ENCODE measurements at places on chromosomes 2 and 18.

DNA sequence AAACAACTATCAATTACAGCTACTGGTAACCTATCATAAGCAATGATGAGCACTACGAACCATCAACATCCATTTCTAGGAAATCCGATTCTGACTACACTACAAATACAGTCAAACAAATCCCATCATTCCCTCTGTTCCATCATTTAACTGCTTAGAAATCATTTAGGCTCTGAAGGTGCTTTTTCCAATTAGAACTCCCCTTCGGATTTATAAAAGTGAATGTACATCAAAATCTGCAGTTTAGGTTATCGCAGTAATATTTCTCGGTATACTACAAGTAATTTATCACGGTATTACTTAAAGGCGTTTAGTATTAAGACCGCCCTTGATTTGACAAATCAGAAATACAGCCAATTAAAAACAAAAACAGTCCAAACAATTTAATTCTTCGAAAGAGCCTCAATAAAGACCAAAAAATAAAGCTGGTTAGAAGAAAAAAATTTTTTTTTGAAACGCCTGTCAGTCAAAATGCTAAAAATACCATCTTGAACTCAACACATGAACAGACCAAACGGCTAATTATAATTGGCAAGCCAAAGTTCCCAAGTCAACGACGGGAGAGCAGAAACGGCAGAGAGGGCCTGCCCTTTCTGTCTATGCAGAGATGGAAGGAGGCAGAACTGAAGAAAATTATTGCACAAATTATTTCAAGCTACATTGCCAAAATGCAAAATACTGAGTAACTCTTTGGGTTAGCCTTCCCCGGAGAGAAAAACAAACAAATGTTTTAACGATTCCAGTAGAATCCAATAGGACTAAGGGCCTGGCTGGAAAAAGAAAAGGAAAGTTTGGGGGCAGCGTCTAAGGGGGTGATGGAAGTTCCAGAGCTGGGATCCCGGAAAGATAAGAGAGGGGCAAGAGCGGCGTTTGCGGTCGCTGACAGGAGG is 1.2 kb downstream of the VPS54 start:
- DNase-seq, result no peak

- no peak for DNase-seq
Observed at GRCh38 chr2:110731064-110731463, 1.3 kb upstream of the ACOXL start.

GRCh38 chr18:45978084-45978483 is 11.0 kb upstream of the EPG5 start:
- DNase-seq, result no peak

GRCh38 chr2:67984600-67984999 is 78.2 kb downstream of the C1D start:
- no peak for DNase-seq

DNA sequence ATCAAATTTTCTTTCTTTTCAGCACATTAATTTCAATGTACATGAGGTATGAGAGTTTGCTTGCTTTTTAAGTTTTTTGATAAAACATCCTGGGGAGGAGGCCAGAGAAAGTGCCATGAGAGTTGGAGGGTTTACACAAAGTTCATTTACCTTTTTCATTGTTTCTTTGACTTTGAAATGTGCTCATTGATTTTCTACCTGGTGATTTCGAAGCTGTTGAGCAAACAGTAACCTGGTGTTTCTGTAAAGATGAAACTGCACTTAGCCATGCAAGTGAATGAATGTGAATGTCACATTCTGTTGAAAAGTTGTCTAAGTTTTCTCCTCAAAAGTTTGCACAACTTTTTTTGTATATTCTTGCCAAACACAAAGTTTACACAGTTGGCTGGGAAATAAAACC is 797.0 kb downstream of the METTL4 start:
- no peak for DNase-seq

- DNase-seq, result no peak
Observed at GRCh38 chr2:1594373-1595171, 149.7 kb downstream of the PXDN start.

- DNase-seq, result no peak
Observed at GRCh38 chr2:128772671-128773070, 454.0 kb upstream of the HS6ST1 start.

DNA sequence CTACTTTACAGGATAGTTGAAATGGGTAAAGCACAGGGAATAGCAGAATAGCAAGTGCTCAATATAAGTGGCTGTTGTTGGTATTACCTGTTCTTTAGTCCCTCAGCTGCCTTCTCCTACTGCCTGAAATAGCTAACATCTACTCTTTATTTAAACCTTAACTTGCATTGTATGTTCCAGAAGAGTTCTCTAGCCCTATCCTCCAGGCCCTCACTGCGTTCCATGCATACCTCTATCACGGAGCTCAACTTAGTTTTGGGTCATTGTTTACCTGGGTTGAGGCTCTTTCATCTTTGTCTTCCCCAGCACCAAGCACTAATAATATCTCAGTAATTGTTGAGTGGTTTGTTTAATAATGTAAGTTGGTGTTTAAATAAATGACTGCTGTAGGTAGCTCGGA is 242.2 kb upstream of the FANCL start:
- no peak for DNase-seq

- no peak for DNase-seq
Observed at GRCh38 chr2:164388511-164388910, 232.8 kb downstream of the GRB14 start.

DNA sequence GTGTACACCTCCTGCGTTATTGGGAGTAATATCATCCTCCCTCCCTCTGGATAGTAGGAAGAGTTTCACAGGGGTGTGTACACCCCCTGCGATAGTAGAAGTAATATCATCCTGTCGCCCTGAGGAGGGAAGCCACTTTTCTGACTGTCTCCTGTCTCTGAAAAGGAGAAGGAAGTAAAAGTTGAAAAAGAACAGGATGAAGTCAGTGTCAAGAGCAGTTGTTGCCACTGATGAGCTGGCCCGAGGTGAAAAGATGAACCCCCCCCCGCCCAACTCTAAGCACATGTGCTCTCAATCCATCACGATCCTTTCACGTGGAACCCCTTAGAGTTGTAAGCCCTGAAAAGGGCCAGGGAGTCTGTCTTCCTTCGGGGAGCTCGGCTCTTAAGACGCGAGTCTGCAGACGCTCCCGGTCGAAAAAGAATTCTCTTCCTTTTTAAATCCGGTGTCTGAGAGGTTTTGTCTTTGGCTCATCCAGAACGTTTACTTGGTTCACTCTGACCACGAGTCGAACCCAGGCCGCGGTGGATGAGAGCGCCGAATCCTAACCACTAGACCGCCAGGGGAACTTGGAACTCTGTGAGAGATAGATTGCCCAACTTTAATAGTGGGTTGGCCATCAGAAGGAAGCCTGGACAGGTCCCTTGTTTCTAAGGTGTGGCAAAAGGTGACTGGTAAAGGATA is 22.4 kb upstream of the NAGK start:
- DNase-seq, result no peak

DNA sequence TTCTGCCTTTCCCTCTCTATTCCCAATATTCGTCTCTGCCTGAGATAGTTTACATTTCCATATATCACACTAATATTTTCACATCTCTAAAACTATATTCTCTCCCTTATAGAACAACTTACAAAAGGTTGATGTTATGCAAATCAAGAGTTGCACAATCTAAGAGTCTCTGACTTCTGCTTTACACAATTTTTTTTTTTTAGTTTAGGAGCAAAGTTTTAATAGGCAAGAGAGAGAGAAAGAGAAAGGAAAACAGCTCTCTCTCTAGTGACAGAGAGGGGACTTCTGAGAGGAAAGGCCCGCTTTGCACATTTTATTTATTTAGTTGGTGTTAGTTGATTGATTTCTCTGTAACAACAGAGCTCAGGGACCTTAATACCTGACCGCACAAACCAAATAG is 380.2 kb downstream of the TXNL1 start:
- DNase-seq, result no peak

DNA sequence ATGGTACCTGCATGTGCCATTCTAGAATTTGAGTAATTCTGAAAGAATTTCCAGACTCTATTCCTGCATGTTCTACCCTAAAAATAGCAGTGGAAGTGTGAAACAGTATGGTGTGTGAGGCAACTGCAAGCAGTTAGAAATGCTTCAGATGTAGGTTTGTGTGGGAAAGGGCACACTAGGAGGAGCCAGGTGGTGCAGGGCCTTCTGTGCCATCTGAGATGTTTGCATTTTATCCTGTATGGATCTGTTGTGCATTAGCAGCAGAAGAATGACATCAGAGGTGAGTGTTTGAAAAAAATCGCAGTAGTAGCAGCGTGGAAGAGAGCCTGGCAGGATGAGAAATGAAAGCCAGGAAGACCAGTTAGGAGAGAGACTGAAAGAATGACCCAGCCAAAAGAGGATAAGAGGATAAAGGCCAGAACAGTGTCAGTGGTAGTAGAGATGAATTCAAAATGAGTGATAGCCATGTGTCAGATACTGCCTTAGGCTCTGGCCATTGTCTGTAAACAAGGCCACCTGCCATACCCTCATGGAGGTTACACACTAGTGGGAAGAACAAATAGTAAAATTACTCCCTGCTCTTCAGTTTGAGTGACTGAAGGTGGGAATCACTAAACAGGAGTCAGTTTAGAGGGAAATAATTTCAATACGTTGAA is 142.2 kb downstream of the PKP4 start:
- DNase-seq, result no peak

DNA sequence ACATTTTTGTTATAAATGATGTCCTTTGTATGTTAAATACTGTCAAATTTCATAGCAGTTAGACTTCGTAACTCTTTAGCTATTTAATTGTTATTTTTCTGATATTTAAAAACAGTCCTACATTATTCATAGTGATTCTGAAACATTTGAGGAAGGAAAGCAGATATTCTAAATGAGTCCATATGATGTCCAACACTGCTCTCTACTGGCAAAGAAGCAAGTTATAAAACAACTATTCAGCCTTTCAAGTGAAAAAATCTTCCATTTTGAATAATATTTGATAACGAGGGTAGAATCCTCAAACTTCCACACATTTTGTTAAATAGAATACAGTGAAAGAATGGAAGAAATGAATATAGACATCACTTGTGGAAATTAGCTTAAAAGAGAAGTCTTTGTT is 220.8 kb downstream of the GULP1 start:
- no peak for DNase-seq

GRCh38 chr2:188285049-188285448 is 6.6 kb upstream of the GULP1 start:
- DNase-seq, result no peak

GRCh38 chr2:2547451-2547850 is 216.4 kb upstream of the MYT1L start:
- no peak for DNase-seq

DNA sequence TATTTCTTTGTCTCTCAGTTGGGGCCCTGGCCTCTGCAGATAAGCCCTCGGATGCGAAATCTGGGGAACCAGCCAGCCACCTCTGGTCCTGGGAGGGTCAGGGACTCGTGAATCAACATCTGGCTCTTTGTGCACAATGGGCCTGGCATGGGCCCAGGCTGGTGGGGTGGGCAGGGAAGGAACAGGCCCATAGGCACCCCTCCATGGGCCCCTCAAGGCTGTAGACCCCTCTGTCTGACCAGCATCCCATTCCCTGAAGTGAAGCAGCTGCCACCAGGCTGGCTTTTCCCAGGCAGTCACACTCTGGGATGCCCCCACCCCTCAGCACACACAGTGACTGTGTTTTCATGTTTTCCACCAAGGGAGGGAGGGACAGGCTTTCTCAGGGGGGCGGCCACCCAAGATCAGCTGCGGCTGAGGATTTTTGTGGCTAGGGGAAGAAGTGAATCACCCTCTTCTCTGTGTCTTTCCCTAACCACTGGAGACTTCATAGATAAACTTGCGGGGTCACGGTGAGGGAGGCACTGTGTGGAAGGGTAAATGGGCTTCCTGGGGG is 166.0 kb downstream of the AGAP1 start:
- no peak for DNase-seq

GRCh38 chr2:26666671-26667070 is 25.5 kb upstream of the CIB4 start:
- no peak for DNase-seq

- no peak for DNase-seq
Observed at GRCh38 chr2:191839918-191840804, 6.7 kb downstream of the CAVIN2 start.

GRCh38 chr2:127121776-127122176 is 14.8 kb upstream of the BIN1 start:
- DNase-seq, result no peak

GRCh38 chr2:119489232-119489952 is 34.9 kb downstream of the SCTR start:
- no peak for DNase-seq

DNA sequence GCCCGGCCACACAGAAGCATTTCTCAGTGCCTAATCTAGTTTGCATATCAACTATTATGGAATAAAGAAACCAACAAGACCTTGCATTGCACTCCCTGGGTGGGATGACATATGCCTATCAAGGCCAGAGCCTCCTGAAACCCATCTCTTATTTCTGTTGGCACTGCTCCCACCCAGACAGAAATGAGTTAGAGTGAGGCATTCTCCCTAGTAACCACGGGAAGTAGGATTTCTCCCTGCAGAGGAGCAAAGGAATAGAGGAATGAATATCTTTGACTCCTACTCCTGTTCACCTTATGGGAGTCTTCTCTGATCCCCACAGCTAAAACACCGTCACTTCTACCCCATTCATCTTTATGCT is 24.2 kb upstream of the SCYGR1 start:
- no peak for DNase-seq

GRCh38 chr2:85935746-85936208 is 47.0 kb upstream of the ST3GAL5 start:
- DNase-seq, result no peak

- DNase-seq, result no peak
Observed at GRCh38 chr2:105796791-105797190, 52.1 kb downstream of the NCK2 start.

DNA sequence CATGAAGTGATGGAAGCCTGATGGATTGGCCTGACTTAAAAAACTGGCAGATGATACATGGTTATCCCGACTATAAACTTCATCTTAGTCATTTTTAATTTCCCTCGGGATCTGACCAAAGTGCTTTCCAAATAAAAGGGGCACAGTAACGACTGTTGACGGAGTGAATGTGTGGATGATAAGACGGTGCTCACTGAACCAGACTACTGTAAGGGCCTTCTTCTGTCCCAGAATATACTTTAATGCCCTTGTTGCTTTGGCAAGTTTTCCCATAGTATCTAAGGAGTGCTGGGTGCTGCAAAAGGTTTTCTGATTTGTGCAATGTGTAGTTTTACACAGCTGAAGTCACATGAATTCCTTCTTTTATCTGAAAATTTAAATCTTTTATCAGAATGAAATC is 373.5 kb downstream of the DSEL start:
- DNase-seq, result no peak

GRCh38 chr2:19580264-19580663 is 221.8 kb upstream of the OSR1 start:
- DNase-seq, result no peak

DNA sequence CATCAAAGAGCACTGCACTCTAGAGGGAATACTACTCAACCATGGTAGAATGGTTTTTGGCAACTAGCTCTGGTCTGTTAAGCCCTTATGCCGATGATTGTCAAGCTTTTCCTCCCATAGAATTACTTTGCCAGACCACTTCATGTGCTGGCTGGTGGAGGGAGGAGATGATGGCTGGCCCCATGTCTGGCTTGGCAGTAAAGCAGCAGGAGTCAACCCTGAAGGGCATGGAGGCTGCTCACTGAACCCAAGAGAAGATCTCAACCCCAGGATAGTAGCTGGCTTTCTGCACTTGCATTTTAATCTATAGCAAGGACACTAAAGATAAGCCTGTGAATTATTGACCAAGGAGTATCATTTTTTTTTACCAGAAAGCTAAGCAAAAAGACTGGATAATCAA is 309.9 kb downstream of the PIEZO2 start:
- no peak for DNase-seq

- DNase-seq, result no peak
Observed at GRCh38 chr2:177118636-177119035, 94.0 kb upstream of the HNRNPA3 start.

Measured in stimulated activated CD4-positive, alpha-beta T cell treated with anti-CD3 and anti-CD28 coated beads, Interleukin-15, amount 100 ng/mL, for 1 hour (primary cell).